ENCODE measurements at places on chromosomes 4 and X. TPM values are rescaled to one million over a fixed set of nuclear protein-coding genes. Genes with fewer than 3 reads are reported as not detected.

DNA sequence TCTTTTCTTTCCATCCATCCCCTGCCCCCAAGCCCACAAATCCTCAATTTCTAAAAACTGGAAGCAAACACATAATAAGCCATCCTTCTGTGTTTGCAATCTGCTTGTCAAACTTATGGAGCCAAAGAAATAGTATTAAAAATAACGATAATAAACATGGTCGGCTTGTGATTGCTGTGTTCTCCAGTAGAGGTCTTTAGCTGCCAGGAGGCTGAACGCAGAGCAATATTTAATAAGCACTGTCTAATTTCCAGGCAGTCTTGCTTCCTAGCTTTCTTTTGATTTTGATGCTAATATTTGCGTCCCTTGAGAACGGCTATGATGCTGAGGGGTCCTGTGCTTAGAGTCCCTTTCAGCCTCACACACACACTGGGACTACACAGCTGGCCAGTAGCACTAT, 3.2 kb upstream of the HELT start:
- no peak for DNase-seq

ODAPH gene
- total RNA-seq = not detected

- no peak for DNase-seq
Measured at GRCh38 chr4:98283219-98284189, 22.3 kb downstream of the RAP1GDS1 start.

DNA sequence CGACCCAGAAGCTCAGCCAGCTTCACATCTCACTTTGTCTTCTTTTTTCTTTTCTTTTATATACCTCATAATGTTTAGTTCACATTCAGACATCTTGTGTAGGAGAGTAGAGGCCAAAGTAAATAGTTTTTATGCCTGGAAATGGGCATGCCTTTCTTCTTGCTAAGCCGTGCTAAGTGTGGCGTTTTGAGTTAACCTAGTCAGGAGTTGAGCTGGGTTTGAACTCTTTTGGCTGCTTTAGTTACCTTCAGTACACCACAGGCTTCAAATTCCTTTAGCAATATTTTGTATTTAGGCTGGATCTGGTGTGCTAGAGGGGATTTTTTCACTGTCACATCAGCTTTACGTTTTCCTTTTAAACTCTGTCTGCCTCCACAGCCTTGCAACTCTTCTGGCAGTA, 300.8 kb downstream of the ZNF674 start:
- no peak for DNase-seq

GC gene
- not detected for total RNA-seq

DNA sequence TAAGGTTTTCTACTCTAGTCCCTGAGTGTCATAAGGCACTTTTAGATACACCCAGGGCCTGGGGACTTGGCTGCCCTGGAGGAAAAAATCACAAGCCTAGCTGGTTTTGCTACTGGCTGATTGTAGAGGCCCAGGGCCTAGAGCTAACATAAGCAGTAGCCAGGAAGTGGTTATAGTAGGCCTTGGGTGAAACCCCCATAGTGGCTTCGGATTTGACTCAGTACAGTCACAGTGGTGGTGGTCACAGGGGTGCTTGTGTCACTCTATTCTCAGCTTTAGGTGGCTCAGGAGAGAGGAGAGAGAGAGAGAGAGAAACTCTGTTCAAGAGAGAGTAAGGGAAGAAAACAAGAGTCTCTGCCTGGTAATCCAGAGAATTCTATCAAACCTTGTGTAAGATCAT, 194.5 kb upstream of the EDA2R start:
- DNase-seq = no peak

DNA sequence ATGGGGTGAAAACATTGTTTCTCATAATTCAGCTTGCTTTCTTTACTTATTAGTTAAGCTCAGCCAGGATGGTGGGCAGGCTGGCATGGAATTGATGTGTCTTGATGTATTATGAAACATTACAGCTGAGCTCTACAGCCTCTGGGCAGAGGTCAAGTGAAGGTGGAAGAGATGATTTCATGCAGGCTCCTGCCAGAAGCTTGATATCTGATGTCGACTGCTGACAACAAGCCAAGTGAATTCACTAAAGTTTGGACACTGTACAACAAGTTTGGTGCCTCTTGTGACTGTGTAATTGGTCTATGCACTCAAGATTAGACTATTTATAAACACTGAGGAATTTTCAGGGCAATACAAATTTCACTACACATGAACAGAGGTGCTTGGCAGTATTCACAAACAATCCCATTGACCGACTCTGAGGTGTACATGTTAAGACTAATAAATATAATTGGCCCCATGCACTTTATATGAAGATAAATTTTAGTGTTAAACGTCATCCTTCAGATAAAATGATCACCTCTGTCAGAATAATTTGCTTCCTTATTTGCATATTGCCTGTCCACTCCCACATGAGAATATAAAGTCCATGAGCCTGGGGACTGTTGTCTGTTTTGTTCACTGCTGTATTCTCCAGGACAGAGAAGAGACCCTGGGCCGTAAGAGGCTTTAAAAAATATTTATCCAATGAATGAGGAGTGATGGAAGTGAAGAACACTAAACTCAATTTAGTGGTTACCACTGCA, 612.2 kb downstream of the IQCM start:
- DNase-seq = no peak

CDX4 gene
- total RNA-seq = not detected

GRCh38 chrX:50798783-50799182, 15.2 kb downstream of the SHROOM4 start:
- no peak for DNase-seq

All from omental fat pad (tissue), 4 donors.